ENCODE measurements at places on chromosomes 4 and X.

DNA sequence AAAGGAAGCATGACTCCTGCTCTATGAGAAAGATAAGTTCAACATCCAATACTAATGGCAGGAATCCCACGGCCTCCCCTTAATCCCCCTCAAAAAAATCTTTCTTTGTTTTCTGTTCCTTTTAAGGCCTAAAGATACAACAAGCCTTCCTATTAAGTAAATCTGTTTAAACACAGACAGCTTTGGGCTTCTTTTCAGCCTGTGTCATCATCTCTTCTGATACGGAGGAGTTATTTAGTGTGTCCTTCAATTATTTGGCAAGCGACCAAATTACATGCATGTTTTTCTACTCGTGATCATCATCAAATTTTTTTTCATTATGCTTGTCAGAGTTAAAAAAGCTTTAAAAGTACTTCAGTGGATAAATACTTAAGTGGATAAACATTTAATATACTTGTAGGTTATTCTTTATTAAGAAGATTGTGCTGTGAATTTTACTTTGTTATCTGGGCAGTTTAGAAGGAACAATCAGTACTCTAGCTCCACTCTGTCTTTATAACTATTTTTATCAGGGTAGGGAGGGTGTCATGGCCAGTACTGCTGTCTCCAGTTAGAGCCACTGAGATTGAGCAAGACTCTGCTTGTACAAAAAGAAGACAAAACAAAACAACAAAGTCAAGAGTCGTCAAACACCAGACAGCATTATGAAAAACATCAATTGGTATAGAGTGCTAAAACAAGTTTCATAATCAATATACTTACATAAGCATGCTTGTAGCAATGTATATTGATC lies 210.7 kb downstream of the PRR32 start:
- no peak for DNase-seq
- no peaks in the 10 kb centered on the region for H3K4me1 ChIP-seq
- no peak overlapping the region for H3K4me3 ChIP-seq
- H3K27ac ChIP-seq, result no peak overlapping the region
- H3K27me3 ChIP-seq, result no peaks in the 10 kb centered on the region
- no peaks in the 10 kb centered on the region for H3K36me3 ChIP-seq

GRCh38 chr4:14783011-14783877 lies 219.0 kb upstream of the CPEB2 start:
- H3K4me3 ChIP-seq, result no peak overlapping the region
- no peak overlapping the region for H3K27ac ChIP-seq
- no peaks in the 10 kb centered on the region for H3K27me3 ChIP-seq
- no peaks in the 10 kb centered on the region for H3K36me3 ChIP-seq
- no peaks in the 10 kb centered on the region for H3K4me1 ChIP-seq
- peak; percentile 63 for DNase-seq

DNA sequence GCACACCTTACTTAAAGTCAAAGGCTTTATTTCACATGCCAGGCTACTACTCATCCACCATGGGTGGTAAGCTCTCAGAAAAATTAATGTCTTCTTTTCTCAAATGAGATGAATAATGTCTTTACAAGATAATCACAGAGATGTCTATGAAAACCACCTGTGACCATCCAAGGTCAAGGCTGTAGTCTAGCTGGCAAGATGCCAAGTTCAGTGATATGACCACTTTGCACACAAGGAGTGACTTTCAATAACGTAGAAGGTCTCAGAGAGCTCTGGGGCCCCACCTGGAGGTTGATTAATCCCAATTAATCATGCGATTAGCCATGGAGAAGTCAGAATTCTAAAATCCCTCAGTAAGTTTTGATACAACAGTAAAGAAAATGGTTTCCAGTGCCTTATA lies 20.5 kb downstream of the ANOS1 start:
- DNase-seq, result no peak
- no peaks in the 10 kb centered on the region for H3K27me3 ChIP-seq
- H3K4me3 ChIP-seq, result no peak overlapping the region
- H3K4me1 ChIP-seq, result no peaks in the 10 kb centered on the region

DNA sequence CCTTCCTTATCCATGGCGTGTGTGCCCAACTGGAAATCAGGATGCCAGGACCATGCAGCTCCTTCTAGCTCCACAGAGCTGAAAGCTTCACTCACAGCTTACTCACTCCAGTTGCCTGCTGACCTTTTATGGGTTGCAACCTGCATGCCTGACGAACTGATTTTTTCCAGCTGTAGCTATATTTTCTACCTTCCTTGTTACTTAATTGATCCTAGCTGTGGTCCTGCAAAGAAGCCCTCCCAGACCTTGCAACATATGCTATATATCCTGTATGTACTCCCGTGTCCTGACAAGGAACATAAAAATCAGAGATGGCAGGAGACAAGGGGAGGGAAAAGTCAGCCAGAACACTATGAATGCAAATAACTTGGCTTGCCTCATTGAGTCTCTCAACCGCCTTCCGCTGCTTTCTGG lies 135.3 kb upstream of the LDB2 start:
- H3K36me3 ChIP-seq, result no peaks in the 10 kb centered on the region
- no peaks in the 10 kb centered on the region for H3K27me3 ChIP-seq
- no peak overlapping the region for H3K27ac ChIP-seq
- no peaks in the 10 kb centered on the region for H3K4me1 ChIP-seq
- DNase-seq, result no peak
- no peak overlapping the region for H3K4me3 ChIP-seq

DNA sequence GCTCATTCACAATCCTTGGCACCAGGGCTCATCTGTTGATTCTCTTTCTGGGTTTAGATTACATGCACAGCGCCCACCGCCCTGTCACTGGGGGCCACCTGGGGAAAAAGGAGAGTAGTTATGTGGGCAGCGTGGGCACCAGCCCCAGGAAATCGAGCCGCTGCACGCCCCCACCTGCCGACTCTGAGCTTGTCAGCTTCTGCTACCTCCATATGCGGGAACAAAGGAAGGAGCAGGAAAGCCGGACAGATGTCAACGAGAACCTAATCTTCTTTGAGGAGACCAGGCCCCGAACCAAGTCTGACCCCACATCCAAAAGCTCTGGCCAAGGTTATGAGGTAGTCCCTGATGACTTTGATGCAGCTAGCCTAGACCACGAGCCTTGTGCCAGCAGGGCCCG lies 31.0 kb upstream of the PRPS1 start:
- no peaks in the 10 kb centered on the region for H3K4me1 ChIP-seq
- no peaks in the 10 kb centered on the region for H3K27me3 ChIP-seq
- no peak overlapping the region for H3K27ac ChIP-seq
- H3K4me3 ChIP-seq, result no peak overlapping the region

- no peak overlapping the region for H3K4me3 ChIP-seq
- no peak overlapping the region for H3K27ac ChIP-seq
- no peaks in the 10 kb centered on the region for H3K36me3 ChIP-seq
- H3K4me1 ChIP-seq, result no peaks in the 10 kb centered on the region
- no peaks in the 10 kb centered on the region for H3K27me3 ChIP-seq
Measured at GRCh38 chrX:37380256-37380655, 31.1 kb downstream of the PRRG1 start.

DNA sequence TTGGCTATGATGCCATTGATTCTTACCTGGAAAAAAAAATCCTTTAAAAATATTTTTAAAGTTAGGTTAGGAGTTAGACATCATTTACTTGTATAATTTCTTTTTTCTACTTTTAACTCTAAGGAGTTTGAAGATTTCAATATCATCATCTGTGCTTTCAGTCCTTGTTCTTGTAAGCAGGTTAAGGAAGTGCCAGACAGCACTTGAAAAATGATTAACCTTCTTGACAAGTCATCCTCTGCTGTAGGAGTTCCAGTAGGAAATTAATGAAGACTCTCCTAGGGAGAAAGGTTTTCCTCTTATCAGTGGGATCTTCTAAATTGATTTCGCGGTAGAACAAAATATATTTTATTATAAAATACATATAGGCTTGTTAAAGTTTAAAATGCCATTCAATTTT lies 29.1 kb upstream of the ANAPC4 start:
- no peak overlapping the region for H3K27ac ChIP-seq
- H3K36me3 ChIP-seq, result peaks cover 5% of the 10 kb centered on the region
- DNase-seq, result no peak
- no peak overlapping the region for H3K4me3 ChIP-seq
- H3K27me3 ChIP-seq, result no peaks in the 10 kb centered on the region

GRCh38 chr4:108355186-108355901 lies 186.6 kb upstream of the LEF1 start:
- H3K4me3 ChIP-seq, result peak overlapping the region; percentile 31
- no peak for DNase-seq
- peaks cover 10% of the 10 kb centered on the region for H3K27me3 ChIP-seq
- peaks cover 43% of the 10 kb centered on the region for H3K4me1 ChIP-seq

- peaks cover 3% of the 10 kb centered on the region for H3K4me1 ChIP-seq
- H3K27ac ChIP-seq, result no peak within 1 kb of the TSS
- no peaks in the 10 kb centered on the region for H3K36me3 ChIP-seq
- peak within 1 kb of the TSS; percentile 69 for H3K4me3 ChIP-seq
- H3K27me3 ChIP-seq, result peaks cover 25% of the 10 kb centered on the region
- DNase-seq, result no peak
Measured at GRCh38 chrX:135421932-135422809, at the start of gene SMIM10L2A. Gene SMIM10L2A, plus strand, starts transcription at chrX:135421944. Its CDS starts 188 bp downstream, at chrX:135422132.

DNA sequence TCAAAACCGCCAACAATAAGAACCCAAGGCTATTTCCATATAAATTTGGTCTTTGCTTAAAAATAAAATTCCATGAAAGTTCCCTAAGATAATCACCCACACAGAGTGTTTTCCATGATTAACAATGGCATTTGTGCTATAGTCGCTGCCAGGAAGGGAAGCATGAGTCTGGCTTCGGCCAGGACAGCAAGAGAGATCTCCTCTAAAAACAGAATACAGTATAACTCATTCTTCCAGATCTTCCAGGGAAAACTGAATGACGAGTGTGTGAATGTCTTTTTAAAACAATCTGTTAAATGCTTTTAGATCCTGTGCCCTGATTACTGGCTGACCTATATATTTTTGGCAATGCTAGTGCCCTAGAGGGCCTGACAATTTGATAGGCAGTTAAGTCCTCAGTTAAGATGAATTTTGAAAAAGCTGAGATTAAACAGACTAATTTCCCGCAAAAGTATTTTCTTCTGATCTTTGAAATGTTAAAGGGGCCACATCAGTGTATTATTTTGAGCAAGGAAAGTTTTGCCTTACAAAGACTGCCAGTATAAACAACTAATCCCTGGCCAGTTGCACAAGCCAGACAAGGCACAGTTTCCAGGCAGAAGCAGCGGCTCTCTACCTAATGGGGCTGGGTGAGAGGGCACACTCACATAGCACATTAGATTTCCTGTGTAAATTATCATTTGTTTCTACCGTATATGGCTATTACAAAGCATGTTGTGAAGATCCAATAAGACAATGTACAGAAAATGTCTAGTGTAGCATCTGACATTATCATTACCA lies 127.3 kb downstream of the DCHS2 start:
- no peaks in the 10 kb centered on the region for H3K36me3 ChIP-seq
- peaks cover 17% of the 10 kb centered on the region for H3K27me3 ChIP-seq
- no peak overlapping the region for H3K4me3 ChIP-seq

- no peak for DNase-seq
- H3K4me3 ChIP-seq, result no peak overlapping the region
- H3K27me3 ChIP-seq, result no peaks in the 10 kb centered on the region
Measured at GRCh38 chr4:178142724-178143123, 700.5 kb upstream of the AGA start.

- H3K36me3 ChIP-seq, result no peaks in the 10 kb centered on the region
- no peak overlapping the region for H3K27ac ChIP-seq
Measured at GRCh38 chr4:43758836-43759235, 689.8 kb downstream of the KCTD8 start.

GRCh38 chr4:14902342-14902741 lies 99.9 kb upstream of the CPEB2 start:
- peaks cover 1% of the 10 kb centered on the region for H3K27me3 ChIP-seq
- no peaks in the 10 kb centered on the region for H3K36me3 ChIP-seq
- no peak for DNase-seq
- no peaks in the 10 kb centered on the region for H3K4me1 ChIP-seq

Data from T-helper 2 cell treated with Interferon-gamma antibody and Interleukin-4, amounts not matched to agents 5 μg/mL and 100 μg/mL, for 36 hours (primary cell).